Substantia nigra (tissue), 51 donors: ENCODE measurements at places on chromosomes 6 and 20.
A peak's percentile ranks its signal among the peaks of the same experiment; 100 is the strongest.

GRCh38 chr6:124393536-124393935, 568.7 kb upstream of the RNF217 start:
- DNase-seq = no peak

DNA sequence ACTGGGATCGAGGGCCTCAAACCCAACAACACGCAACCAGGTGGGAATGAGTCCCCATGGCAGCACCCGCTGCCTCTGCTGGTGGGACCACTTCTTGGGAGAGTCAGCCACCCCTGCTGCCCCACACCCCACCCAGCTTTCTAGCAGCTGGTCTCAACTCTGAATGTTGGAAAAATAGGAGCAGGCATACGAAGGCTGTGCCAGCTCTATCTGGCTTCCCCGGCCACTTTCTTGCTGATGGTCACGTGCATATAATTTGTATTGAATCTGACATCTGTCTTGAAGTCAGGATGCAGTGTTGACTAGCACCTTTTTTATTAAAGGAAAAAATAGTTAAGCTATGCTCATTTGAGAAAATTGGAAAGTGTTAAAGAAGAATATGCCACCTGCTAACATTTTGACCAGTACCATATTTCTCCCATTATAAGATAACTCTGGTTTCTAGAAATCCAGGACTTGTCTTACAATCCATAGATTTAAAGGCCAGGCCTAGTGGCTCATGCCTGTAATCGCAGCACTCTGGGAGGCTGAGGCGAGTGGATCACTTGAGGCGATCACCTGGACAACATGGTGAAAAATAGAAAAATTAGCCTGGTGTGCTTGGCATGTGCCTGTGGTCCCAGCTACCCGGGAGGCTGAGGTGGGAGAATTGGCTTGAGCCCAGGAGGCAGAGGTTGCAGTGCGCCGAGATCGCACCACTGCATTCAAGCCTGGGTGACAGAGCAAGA, 26.9 kb upstream of the MAPRE1 start:
- no peak for DNase-seq

- DNase-seq = peak; percentile 35
These were observed 28.8 kb upstream of the TLDC2 start for GRCh38 chr20:36847009-36847709.

- DNase-seq = no peak
These were observed 243.3 kb downstream of the EPHA7 start for GRCh38 chr6:93176070-93176469.

DNA sequence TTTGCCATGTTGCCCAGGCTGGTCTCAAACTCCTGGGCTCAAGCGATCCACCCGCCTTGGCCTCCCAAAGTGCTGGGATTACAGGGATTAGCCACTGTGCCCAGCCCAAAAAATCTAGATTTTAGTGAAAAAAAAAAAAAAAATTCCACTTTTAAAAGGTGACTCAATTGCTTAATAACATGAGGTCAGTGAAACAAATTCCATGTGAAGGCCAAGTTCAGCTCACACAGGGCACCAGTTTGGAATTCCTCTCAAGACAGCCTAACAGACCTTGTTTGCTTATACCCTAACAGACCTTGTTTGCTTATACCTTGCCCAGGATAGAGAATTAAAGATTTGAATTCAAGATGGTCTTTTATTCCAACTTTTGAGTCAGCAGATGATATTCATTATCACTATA, 5.1 kb downstream of the RRBP1 start:
- no peak for DNase-seq

DNA sequence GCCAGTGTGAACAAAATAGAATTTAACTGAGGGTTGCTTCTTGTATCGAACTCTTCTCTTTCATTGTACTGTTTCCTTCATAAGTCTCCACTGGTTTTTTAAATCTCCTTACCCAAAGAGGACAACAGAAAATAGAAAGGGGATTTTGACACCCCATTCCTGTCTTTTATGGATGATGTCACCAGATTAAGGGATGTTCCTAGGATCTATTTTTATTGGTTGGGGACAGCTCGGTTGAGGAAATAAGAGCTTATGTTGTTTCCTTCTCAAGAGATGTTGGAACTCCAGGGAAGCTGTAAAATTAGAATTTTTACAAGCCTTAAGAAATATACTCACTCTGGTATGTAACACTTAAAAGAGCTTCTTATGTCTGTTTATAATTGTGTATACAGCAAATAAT, 171.5 kb downstream of the PHF3 start:
- DNase-seq = no peak

GRCh38 chr6:2108700-2109306, 136.6 kb downstream of the GMDS start:
- no peak for DNase-seq

DNA sequence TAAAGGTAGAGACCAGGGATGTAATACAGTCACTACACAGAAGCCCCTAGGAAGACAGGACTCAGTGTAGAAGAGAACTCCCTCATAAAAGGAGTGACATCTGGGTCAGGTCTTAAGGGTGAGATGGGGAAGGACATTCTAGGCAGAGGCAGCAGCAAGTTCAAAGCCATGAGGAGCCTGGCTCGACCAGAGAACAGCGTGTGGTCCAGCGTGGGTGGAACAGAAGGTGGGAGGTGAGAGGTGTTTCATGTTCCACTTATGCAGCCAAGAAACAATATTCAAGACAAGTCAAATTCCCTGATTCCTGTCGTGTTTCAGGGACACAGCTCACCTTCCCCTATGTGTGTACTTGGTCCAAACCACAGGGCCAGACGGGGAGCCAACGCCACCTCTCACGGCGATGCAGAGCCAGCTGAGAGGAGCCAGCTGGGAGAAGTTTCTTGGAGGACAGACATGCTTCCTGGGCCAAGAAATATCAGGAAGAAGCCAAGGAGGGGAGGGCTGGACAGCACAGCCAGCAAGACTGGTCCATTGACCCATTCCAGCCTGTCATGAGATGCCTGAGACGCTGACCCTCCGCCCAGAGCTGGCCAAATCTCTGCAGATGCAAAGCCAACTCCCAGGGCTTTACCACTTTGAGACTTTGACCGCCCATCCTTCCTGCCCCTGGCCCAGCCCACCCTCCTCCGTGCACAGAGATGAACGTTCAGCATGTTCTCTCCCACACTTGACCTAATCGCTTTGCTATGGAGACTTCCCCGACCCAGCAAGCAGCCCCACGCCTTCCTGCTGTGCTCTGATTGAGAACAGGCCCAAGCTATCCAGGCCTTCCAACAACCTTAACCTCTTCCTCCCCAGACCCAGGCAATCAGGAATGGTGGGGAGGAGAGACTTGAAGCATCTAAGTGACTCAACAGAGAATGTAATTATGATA, 113.8 kb downstream of the PRND start:
- DNase-seq = peak; percentile 49

- no peak for DNase-seq
These were observed 1082.3 kb upstream of the GJE1 start for GRCh38 chr6:141050471-141050870.

- no peak for DNase-seq
These were observed 279.7 kb upstream of the FLRT3 start for GRCh38 chr20:14617123-14617522.

GRCh38 chr20:25281541-25281991, 33.7 kb downstream of the PYGB start:
- DNase-seq = no peak

DNA sequence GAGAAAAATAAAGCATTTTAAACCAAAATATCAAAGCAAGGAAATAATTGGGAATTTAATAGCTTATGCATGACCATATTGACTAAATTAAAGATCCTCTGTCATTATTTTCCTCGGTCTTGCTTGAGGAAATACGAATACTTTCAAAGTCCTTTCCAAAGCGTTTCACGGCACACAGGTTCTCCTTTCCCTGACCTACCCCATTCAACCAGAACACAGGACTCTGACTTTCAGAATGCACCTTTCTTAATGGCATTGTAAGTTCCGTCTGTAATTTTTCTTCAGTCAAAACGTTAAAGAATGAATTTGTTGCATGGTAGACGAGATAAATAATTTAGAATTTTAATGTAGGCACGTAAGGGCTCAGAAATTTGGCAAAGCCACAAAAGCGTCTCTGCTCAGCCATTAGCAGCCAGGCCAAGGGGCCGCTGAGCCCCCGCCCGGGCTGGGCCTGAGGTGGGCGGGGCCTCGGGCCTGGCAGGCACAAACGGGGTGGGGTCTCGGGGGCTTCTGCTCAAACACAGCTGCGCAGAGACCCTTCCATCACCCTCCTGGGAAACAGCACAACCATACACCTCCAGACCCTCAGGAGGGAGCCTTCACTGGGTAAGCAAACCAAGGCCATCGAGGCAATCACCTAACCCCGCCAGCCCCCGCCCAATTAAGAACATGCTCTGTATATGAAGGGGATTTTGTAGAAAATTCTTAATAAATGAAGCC, 3.4 kb downstream of the NEDD9 start:
- no peak for DNase-seq

- DNase-seq = no peak
These were observed 30.9 kb downstream of the VEGFA start for GRCh38 chr6:43800746-43801494.

- no peak for DNase-seq
These were observed 270.6 kb downstream of the FARS2 start for GRCh38 chr6:5531853-5532375.
